ENCODE measurements at places on chromosomes 3 and 15. TPM values are rescaled to one million over a fixed set of nuclear protein-coding genes. Genes with fewer than 3 reads are reported as not detected.

Gene OR4F15
- not detected for total RNA-seq

Gene CPLX3
- not detected for total RNA-seq

Gene RASGRF1
- total RNA-seq = 0.42 TPM

Gene GREM1
- total RNA-seq = 6.6 TPM

Data from A549 treated with CpdA at 1 μM for 4 hours (cell line).